Inflammatory macrophage (primary cell): ENCODE measurements at places on chromosomes 6 and 20.

DNA sequence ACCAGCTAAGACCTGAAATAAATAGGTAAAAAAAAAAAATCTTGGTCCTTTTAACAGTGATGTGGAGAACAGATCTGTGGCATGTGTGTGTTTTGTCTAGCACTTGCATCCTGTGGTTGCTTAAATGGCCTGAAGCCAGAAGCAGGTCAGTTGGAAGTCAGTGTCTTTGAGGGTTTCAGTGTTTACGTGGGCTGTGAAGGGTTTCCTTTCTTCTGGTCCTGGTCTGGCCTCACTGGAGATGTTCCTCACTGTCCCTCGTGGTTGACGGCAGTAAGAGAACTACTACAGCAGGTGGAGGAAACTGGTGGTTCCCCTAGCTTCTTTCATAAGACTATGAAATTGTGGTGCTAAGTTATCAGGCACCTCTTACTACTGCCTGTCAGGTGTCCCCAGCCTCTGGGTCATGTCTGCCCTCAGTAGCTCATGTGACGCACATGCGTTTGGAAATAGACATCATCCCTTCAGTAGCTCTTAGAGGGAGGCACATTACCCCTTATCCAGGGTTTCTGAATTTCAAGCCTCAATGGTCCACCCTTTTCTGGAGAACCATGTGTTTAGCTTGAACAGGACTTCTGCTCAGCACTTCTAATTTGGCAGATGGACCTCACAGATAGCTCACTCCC is 59.4 kb upstream of the SCP2D1 start:
- no peak for DNase-seq

DNA sequence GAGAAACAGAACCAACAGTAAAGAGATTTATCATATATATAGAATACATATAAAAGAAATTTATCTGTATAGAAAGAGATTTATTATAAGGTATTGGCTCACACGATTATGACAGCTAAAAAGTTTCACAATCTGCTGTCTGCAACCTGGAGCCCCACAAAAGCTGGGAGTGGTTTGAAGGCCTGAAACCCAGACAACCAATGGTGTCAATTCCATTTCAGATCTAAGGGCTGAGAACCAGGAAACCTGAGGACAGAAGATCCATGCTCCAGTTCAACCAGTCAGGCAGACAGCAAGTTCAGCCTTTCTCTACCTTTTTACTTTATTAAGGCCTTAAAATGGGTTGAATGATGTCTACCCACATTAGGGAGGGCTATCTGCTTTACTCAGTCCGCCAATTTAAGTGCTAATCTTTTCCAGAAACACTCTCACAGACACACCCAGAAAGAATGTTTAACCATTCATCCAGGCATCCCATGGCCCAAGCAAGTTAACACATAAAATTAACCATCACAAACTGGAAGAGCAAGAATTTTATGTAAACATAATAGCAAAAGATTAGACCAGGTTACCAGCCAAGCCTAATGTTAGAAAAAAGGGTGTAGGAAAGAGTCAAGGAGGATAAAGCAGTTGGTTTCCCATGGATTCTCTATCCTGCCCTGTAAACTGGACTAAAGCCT is 170.9 kb downstream of the FUT9 start:
- no peak for DNase-seq

GRCh38 chr6:13368079-13368730 is 39.9 kb upstream of the TBC1D7 start:
- DNase-seq, result no peak

DNA sequence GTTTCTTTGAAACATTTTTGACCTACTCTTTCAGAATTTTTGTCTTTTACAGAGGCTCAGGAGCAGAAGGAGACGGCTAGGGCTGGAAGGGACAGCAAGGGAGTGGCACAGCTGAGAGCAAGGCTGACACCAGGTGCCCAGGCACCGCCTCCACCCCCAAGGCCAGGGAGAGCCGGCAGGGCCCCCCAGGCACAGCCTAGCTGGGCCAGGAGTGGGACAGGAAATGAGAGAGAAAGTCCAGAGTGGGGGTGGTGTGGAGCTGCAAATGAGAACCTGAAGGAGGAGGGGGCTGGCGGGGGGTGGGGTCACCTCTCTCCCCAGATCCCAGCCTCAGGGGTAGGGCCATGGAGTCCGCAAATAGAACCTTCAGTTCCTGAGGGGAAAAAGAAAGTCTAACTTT is 236.7 kb downstream of the CDC5L start:
- no peak for DNase-seq

DNA sequence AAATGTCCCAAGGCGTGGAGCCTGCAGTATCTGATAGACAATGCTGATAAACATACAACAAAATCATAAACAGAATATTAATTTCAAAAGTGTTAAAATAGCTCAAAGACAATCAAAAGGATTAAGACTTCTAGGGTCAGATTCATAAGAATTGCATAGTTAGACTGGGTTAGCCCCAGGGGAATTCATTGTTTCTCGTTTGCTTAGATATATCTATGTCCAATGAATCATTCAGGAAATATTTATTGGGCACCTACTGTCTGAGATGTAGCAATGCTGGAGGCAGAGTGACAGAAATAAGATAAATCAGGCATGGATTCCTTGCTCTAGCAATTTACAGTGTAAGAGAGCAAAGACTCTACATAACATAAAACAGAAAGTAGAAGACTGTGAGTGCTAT is 124.4 kb upstream of the PRL start:
- DNase-seq, result no peak

- no peak for DNase-seq
Observed at GRCh38 chr20:20802328-20802727, 89.9 kb upstream of the RALGAPA2 start.

- DNase-seq, result no peak
Observed at GRCh38 chr20:62162765-62163484, 19.4 kb downstream of the SS18L1 start.

GRCh38 chr20:17320456-17320855 is 93.6 kb downstream of the PCSK2 start:
- no peak for DNase-seq

- no peak for DNase-seq
Observed at GRCh38 chr6:118748311-118749062, 97.1 kb upstream of the CEP85L start.

DNA sequence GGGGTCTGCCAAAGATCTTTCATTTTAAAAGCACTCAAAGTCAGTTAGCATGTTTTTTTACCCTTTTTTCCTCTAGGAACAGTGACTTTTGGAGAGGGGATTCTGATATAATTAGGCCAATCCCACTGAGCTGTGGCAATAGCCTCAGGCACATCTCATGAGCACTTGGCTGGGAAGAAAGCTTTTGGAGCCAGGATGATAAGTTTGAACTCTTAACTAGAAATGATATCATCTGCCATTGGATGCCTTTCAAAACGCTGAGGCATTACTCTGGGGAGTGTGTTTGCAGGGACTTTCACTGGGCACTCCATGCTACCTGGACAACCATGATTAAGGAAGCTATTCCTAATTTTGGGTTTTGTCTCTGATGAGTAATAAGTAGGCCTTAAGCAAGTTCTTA is 3.7 kb downstream of the SCGN start:
- no peak for DNase-seq

GRCh38 chr20:47392015-47392720 is 35.7 kb upstream of the ZMYND8 start:
- DNase-seq, result peak; percentile 89

GRCh38 chr6:34806738-34807453 is 15.0 kb downstream of the BLTP3A start:
- DNase-seq, result no peak

GRCh38 chr20:38104285-38104684 is 60.8 kb downstream of the TGM2 start:
- no peak for DNase-seq
